ENCODE measurements at places on chromosomes 1 and 21.

GRCh38 chr21:43854773-43855633 lies 10.0 kb upstream of the AGPAT3 start:
- DNase-seq = no peak

- no peak for DNase-seq
Measured at GRCh38 chr1:26938004-26938658, 16.6 kb downstream of the NUDC start.

- no peak for DNase-seq
Measured at GRCh38 chr1:113981962-113982931, 3.0 kb downstream of the OLFML3 start.

GRCh38 chr1:103146166-103146565 lies 37.8 kb upstream of the COL11A1 start:
- no peak for DNase-seq

DNA sequence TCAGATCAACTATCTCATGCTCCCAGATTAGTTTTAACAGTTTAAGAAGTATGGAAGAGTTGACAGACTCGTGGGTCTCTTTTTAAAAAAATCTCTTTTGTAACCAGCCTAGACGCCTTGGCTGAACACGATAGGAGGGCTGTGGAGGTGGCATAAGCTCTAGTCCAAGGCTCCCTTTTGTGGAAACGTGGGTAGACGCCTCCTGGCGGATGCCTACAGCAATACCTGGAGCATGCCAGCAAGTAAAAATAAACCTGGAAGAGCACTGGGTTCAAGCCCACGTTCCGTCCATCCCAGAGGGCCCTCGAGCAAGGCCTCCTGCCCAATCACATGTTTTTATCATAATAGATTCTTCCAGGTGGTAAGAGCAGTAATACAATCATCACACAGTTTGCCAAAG lies 87.9 kb downstream of the RGS7 start:
- no peak for DNase-seq

DNA sequence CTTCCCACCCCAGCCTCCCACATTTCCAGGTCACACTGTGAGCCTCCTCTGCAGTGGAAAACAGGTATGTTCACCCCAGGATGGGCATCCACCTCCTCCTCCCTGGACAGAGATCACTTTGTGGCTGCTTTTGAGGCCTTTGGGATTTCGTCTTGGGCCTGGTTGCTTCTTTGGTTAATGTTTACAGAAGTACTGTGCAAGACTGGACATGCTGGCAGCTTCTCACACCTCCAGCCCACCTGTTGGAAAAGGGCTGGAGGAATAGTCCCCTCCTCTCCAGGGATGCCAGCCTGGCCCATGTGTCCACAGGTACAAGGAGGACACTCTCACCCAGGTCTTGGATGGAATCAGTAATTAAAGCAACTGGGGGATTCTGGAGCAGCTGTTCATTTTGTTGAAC lies 56.1 kb downstream of the KAZN start:
- no peak for DNase-seq

DNA sequence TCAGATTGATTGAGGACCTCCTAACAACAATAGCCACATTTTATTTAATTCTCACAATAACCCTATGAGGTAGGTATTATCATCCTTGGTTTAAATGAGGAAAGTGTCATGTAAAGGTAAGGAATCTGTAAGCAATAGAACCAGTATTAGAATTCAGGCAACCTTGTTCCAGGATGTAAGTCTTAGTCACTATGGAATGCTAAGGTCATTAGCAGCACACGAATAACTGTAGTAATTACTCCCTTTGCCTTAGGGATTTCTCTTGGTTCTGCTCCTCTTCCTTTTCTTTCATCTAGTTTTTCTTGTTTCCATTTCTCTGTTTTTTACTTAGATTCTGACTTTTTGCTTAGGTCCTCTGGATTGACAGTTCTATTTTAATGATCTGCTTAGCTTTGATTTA lies 23.1 kb upstream of the ATP6V1G3 start:
- DNase-seq = no peak

GRCh38 chr1:91014475-91014874 lies 7.4 kb downstream of the ZNF644 start:
- no peak for DNase-seq

DNA sequence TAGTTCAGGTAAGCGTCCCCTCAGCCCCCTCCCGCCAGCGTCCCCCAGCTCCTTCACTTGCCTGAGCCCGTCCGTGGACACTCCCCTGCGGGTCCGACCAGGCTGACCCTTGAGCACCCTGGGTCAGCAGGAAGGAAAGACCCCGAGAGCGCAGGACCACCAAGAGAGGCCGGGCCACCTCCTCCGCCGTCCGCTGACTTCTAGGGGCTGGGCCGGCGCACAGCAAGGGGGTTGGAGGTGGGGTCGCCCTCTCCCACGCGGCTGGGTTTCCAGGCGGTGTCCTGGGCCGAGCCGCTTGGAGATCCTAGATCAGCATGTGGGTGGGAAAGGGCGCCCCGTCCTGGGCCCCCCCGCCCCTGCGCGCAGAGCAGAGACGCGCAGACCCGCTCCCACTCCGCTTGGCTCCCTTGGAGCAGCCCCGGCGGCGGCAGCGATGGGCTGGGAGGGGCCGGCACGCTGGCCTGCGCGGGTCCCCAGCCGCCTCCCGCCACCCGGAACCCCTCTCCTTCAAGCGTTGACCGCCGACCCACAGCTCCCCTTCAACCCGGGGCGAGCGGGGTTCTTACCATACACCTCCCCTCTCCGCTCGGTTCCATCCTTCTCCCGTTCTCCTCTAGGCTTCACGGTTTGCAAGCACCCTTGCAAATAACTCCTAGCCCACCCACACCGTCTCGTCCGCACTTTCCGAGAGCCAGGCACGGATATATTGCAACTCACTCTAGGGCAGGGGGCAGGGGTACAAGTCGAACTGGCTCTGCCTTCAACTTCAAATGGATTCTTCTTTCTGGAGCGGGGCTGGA lies 7.5 kb downstream of the KNCN start:
- no peak for DNase-seq

- no peak for DNase-seq
Measured at GRCh38 chr21:14972678-14973077, 92.1 kb downstream of the NRIP1 start.

DNA sequence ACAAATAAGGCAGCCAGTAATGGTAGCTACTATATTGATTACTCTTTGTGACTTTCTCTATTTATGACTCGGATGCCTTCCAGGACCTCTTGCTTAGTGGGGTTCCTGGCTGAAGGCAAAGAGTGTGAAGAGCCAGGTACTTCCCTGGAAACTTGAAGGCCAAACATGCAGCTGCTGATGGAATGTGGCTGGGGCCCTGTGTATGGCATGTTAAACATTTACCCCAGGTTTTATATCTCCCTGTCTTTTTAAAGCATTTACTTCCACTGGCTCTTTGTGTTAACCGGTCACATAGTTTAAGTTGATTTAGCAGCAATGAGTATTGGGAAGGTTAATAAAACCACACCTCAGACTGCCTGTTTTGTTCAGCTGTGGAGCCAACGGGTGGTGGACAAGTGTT lies 45.7 kb upstream of the PAXBP1 start:
- DNase-seq = no peak

DNA sequence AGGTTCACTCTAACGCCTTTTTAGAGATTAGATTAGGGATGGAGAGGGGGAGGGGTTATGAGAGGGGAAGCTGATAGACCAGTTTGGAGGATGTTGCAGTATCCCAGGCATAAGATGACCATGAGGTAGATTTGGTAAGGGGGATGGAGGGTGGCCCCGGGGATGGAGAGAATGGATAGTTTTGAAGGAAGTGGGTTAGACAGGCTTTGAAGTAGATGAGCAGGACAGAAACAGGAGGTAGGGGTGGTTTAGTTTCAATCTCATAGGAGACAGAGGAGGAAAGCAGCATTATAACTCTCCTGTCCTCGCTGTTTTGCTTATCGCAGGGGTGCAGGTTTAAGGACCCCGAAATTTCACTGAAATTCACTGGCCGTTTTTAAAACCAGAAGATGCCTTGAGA lies 11.8 kb downstream of the UBIAD1 start:
- no peak for DNase-seq

DNA sequence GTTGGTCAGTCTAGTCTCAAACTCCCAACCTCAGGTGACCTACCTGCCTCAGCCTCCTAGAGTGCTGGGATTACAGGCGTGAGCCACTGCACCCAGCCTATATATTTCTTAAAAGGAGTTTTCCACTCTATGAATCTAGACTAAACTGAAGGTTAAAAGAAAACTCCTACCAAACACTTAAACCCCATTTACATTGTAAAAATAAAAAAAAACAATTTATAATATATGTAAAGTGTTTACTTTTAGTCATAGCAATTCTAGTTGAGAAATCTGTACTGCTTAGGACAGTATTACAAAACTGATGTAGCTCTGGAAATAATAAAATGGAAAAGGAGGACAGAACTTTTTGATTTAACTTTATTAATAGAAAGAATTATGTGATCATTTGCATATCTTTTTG lies 9.5 kb downstream of the ASB17 start:
- DNase-seq = no peak

- DNase-seq = no peak
Measured at GRCh38 chr1:14956579-14957195, 196.9 kb upstream of the TMEM51 start.

DNA sequence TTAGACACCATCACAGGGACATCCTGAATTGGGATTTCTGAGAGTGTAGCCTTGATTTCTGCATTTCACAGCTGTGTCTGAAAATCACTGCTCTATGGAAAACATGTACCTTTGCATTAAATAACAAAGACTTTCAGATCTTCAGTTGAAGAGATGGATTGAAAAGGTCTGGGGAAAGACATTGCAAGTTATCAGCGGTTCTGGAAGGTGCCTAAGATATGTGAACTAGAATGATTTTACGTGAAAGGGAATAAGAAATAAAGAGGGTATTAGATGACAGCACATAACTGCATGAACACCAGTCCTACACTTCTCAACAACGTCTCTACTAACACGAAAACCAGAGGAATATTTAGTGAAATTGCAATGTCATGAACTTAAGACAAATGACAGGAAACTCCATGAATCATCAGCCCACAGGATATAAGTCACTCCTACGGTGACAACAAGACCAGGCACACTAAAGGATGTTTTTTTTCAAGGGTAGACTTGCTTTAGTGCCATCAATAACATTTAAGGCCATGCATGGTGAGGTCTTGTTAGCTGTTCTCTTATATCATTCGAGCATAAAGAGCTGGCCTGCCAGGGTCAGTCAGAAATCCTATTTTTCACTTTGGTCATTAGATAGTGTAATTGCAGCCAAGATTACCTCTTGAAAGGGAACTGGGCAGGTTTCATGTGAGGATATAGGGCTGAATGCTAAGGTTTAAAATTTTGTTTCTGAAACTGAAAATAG lies 283.1 kb downstream of the GRIK1 start:
- no peak for DNase-seq

DNA sequence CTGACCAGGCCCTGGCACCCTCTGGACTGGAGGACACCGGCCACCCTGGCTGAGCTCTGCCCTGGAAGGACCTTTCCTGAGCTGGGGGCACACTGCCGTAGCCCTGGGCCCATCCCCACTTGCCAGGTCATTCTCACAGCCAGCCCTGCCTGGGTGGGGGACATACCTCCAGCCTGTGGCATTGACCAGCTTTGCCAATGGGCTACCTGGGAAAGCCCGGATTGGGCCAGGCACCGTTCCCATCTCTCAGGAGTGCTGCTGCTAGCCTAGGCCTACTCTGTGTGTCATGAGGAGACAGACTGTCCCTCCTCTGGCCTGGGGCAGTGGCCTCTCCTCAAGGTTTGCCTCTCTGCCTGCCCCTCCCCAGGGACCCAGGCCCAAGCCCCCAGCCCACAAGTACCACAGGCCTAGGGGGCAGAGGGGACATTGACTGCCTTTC lies 40.0 kb downstream of the COQ8A start:
- no peak for DNase-seq

- no peak for DNase-seq
Measured at GRCh38 chr1:111392460-111392945, 35.0 kb downstream of the OVGP1 start.
